ENCODE measurements at places on chromosomes 13 and 19.

- no peak for DNase-seq
Measured at GRCh38 chr13:79423801-79424642, 18.0 kb upstream of the RBM26 start.

- DNase-seq = no peak
Measured at GRCh38 chr13:107450931-107451330, 764.4 kb downstream of the LIG4 start.

DNA sequence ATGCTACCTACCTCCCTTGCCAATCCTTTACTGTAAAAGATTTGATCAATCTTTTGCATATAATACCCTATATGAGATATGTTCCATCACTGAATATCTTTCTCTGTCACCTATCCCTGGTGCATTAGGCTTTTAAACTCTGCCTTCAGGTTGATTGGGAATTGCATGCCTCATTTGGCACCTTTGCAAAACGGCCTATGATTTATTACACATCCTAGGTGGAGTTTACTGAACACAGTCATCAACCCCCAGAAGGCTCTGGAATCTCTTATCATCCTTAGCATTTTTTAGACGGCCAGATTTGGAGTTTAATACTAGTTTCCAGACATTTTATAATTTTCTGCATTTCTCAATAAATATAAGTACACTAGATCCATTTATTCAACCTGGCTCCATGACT lies 448.4 kb upstream of the SLC10A2 start:
- DNase-seq = no peak

- no peak for DNase-seq
Measured at GRCh38 chr19:45667620-45668341, at the start of gene GIPR. TSS of gene GIPR (plus strand) at chr19:45668221. CDS start at chr19:45669521, 1,300 bp downstream.

DNA sequence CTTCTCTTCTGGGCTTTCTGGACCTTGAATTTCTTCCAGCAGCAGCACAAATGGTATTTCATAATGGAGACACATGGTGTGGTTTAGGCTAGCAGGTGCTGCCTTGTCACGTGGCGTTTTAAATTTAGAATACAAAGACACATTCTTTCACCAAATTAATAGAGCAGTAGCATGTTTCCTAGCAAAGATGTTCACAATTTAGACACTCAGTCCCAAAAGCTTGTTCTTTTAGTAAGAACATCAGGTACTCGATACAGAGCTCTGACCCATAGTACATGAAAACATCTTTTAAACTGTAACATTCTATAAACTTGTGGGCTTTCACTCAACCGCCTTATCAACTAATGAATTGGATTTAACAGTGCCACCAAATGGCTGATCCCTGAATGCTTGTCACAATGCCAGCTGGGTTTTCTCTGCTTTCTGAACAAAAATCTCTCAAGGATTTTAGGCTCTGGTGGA lies 290.1 kb downstream of the DCLK1 start:
- no peak for DNase-seq

GRCh38 chr19:32404933-32405430 lies 588 bp upstream of the DPY19L3 start:
- DNase-seq = peak; percentile 80

DNA sequence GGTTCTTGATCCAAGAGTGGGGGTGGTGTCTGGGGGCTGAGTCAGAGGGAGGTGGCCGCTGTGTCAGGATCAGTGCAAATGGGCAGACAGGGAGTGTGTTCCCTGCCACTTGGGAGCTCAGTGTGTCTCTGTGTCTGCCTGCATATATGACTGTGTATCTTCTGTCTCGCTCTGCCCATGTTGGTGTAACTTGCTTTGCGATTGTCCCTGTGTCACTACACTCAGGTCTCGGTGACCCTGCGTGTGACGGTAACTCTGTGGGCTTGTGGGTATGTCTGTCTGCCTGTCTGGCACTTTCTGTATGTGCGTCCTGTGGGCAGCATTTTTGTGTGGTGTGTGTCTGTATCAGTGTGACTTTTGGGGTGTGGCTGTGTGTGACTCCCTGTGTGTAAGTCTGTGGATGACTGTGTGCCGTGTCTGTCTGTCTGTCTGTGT lies 8.2 kb upstream of the ERFL start:
- no peak for DNase-seq

DNA sequence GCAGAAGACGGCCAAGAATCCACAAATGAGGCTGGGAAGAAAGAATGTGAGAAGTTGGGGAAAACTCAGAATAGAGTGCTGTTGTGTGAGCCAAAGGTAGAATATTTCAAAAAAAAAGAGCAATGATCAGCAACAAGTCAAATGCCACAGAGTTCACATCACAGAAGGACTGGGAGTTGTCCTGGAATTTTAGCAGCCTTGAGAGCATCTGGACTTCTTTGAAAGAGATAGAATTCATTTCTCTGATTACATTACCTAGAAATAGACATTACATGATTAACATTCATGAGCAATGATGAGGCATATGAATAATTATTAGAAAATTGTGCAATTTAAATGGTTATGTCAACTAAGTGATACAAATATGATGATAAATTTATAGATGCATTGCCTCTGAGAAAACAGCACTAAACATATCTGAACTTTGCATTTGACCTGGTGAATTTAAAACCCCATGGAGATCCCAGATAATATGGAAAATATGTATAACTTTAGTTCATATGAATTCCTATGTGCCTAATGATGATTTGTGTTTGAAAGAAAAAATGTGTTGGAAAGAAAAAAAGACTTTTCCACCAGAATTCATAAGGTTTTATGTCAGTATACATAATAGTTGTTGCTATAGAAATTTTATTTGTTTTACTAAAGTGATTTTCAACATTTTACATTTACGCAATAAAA lies 186.2 kb downstream of the POSTN start:
- DNase-seq = no peak

- DNase-seq = no peak
Measured at GRCh38 chr19:13122275-13122878, 4.3 kb downstream of the NACC1 start.

- no peak for DNase-seq
Measured at GRCh38 chr13:94305463-94305862, 174.0 kb downstream of the DCT start.

DNA sequence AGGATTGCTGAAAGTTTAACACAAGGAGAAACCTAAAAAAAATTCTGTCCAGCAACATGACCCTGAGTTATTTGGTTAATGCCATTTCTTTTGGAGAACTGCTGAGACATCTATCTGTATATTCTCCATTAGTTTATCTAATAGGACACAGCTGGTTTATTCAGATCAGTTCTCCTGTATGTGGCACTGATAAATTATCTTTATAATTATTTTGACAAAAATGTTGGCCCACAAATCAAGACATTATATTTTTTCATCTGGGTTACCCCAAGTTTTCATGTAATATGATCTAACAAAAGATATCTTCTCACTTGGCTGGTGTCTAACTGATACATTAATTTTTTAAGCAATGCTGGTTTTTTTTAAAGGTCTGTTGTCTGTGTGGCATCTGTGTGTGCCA lies 231.4 kb downstream of the KLF12 start:
- DNase-seq = no peak

DNA sequence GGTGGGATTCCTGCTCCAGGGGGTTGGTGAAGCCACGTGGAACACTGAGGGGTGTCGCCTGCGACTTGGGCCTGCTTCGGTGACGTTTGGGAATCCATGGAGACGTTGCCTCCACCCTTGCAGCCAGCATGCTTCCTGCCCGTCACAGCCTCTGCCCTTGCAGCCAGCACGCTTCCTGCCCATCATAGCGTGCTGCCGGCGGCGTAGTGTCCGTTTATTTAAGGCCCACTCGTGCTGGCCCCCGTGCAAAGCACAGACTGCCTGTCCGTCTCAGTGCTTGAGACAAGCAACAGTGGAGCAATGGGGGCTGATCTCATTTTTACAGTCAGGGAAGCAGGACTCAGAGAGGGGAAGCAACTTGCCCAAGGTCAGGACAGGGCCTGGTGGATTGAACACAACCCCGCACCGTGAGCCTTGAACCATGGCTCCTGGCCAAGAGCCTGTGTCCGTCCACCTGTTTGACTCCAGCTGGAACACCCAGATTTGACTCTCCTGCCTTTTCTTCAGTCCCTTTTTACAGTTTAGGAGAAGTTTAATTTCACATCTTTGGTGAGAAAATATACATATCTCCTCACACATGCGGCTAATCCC lies 149.6 kb downstream of the TEX29 start:
- DNase-seq = peak; percentile 42

DNA sequence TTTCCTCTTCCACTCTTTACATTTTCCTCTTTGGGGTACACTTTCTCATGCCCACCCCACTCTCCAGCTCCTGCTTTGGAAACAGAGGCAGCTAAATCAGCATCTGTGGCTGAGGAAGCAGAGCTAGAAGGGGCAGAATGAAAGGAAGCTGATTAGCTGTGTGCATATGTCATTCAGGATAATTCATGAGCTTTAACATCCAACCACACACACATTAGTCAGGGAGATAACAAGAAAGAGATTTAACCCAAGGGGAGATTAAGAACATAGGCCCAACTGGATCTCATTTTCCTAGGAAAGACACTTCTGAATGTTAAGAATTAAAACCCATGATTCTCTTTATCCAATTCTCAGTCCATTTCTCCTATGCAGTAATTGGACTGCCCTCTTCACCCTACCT lies 405.5 kb downstream of the TBC1D4 start:
- no peak for DNase-seq

GRCh38 chr13:112777637-112778406 lies 88.0 kb downstream of the ATP11A start:
- DNase-seq = no peak

GRCh38 chr19:35718345-35719041 lies 690 bp downstream of the KMT2B start:
- no peak for DNase-seq

DNA sequence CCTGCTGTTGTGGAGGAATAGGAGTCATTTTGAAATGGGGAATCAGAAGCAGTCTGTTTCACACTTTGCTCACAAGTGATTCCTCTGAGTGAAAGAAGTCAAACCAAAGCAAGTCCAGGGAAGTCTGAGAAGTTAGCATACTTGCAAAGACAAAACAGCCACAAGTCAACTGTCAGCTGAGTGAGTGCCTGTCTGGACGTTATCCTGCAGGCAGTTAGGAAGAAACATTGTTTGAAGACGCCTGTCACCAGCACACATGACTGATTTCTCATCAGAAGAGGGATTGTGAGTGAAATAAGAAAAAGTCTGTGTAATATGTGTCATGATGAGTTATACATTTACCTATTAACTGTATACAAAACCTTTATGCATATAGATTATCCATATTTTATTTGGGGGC lies 153.5 kb downstream of the KCNRG start:
- no peak for DNase-seq

DNA sequence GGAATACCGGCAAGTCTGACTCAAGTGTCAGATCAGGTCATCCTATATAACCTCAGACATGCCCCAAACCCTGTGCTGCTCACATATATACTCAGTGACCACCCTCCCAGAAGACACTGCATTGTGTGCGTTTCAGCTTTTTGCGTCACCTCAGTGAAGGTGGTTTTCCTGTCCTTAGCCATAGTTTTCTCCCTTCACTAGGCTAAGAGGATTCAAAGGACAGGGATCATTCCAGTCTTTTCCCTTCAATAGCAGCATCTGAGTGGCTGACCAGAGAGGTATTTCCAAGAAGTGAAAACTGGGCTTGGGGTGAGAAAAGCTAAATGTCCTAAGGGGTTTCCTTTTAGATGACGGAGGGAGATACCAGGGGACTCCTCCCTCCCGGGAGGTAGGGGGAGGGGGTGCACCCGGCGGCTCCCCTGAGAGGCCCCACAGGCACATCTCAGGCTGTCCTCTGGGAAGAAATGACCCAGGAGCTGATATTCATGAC lies 12.7 kb upstream of the OR10H1 start:
- DNase-seq = no peak
